ENCODE measurements at places on chromosomes 13 and 19.

DNA sequence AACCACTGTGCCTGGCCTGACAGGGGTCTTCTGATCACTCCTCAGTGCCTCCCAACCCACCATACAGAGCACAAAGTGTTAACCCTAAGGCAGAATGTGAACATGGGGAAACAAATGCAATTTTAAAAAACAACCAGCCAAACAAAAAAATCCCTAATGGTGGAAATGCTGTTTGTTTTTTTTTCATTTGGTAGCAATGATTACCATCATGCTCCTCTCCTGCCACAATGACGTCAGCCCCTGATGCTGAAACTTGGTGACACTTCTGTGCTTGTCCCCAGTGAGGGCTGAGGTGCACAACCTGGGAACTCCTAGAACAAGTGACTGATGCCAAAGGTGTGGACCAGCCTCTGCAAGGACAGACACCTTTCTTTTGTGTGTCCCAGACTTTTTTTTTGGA lies 4.0 kb upstream of the TSPAN16 start:
- no peak for DNase-seq

GRCh38 chr19:4656102-4656501 lies 14.0 kb downstream of the MYDGF start:
- DNase-seq = no peak

- DNase-seq = no peak
These were observed 48.8 kb downstream of the MLLT1 start for GRCh38 chr19:6230991-6231448.

- DNase-seq = no peak
These were observed 7.5 kb downstream of the ZNF440 start for GRCh38 chr19:11821474-11822109.

- no peak for DNase-seq
These were observed 257.2 kb downstream of the DIAPH3 start for GRCh38 chr13:59906413-59907049.

GRCh38 chr13:83879431-83880171 lies 2.7 kb downstream of the SLITRK1 start:
- DNase-seq = no peak

- DNase-seq = no peak
These were observed 13.7 kb downstream of the LILRA1 start for GRCh38 chr19:54606891-54607784.
